Frontal cortex (tissue), 4 donors: ENCODE measurements at places on chromosomes 3 and 15.

DNA sequence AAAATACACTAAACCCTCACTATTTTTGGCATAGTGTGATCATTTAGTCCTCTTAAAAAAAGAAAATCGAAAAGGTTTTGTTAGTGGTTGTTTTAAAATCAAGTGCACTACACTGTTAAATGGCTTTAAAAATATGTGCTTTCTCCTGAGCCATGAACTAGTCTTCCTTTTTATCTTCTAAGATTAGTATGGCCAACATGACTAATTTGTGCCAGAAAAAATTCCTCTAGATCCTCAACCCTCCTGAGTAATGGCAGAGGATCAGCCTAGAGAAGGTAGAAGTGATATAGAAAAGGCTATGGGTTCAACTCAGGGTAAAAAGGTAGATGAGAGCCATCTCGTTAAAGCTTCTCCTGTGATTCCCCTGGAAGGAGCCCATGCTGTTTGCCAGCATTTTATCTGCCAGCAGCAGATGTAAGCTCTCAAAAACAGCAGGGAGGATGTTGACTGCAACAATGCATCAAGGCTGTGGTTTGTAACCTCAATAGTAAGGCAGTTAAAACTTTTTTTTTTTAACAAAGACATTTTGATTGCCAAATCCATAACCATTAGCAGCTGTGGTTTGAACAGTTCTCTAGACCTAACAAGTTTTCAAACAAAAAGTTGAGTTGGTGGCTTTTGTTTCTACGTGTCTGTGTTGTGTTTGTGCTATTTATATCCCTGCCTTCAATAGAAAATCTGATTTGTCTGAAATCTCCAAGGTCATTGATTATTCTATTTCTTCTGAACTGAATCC is 30.2 kb upstream of the ZNF609 start:
- DNase-seq: no peak

DNA sequence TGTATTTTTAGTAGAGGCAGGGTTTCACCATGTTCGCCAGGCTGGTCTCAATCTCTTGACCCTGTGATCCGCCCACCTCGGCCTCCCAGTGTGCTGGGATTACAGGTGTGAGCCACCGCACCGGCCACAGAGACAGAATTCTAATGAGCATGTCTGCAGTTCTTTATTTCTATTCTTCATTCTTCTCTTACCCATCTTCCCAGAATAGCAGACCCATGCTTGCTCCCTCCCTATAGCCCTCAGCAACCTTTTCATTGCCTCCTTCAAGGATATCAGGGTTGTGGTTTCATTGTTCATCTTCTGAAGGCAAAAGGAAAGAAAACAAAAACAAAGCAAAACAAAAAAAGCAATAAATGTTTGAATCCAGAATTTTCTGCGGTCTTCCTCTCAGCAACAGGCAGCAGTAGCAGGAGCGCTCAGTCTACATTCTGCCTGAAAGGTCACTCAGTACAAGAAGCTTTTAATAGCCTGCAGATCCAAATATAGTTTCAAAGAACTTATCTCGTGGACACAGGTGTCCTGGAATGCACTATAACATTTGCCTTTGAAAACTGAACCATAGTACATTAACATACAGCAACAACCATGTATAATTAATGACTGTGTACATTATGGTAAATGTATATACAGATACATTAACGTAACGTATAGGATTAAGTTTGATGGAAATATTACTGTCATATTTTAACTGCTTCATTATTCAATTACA is at the start of gene SMCO1:
Gene SMCO1, minus strand, starts transcription at position 434 of the 709 bp plus-strand sequence. Its CDS starts 137 bp downstream, at position 297.
- no peak for DNase-seq

DNA sequence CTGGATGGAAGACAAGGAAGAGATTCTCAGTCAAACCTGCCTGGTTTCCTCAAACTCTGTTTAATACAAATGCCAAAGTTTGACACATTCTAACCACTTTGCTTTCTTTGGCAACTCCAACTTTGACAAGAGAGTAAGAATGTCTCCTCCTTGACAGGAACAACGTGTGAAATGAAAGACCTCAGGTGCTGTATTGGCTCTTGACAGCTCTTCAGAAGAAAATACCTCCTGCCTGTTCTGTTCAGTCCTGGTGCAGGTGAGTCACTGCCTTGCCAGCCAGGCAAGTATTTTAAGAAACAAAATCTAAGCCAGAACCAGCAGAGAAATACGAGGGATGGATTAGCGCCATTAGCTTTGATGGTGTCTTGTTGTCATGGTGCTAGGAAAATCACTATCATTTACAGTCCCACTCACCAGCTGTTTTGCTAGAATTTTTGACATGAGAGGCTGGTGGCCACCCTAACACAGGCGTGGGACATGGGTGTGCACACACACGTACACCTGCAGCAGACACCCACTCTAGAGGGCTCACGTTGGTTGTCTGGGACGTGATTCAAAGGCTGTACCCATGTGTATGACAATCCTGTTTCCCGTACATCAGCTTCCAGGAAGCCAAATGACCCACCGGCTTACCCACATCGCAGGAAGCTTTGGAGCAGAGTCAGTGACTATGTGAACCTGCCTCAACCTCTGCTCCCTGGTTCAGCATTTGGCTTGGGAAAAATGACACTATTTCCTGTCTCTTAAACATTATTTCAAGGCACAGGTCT is 60.4 kb downstream of the CCNL1 start:
- no peak for DNase-seq

- DNase-seq: no peak
These were observed 3.4 kb upstream of the UNC13C start for GRCh38 chr15:53974813-53975212.

DNA sequence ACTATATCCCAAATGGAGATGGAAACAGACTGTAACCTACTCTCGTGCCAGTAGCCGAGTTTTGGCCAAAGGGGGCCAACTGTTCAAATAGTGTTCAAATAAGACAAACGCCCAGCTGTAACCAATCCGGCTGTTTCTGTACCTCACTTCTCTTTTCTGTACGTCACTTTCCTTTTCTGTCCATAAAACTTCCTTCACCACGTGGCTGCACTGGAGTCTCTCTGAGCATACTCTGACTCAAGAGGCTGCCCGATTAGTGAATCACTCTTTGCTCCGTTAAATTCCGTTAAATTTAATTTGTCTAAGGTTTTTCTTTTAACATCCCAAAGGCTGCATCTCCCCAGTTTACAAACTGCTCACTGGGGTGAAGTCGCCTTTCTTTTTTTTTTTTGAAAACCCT is 219.2 kb upstream of the P2RY1 start:
- DNase-seq: no peak

GRCh38 chr3:33636125-33636850 is 81.8 kb downstream of the CLASP2 start:
- DNase-seq: no peak

- DNase-seq: no peak
These were observed 742 bp downstream of the PLA2G4F start for GRCh38 chr15:42155546-42156242.

DNA sequence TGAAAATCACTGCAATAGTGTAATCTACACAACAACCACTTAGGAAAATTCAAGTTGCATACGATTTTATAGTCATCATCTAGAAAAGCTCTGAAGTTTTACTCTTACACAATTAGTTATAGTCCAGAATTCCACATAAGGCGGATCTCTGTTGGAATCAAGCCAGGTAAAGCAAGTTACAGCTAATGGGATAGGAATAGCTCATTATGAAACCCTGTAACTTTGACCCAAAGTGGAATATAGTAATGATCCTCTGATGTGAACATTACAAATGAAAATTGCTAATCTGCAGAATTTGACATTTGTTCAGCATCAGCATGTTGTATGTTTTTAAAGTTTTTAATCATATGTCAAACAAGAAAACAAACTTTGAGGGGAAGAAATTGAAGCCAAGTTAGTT is 4.4 kb downstream of the CERS3 start:
- no peak for DNase-seq

DNA sequence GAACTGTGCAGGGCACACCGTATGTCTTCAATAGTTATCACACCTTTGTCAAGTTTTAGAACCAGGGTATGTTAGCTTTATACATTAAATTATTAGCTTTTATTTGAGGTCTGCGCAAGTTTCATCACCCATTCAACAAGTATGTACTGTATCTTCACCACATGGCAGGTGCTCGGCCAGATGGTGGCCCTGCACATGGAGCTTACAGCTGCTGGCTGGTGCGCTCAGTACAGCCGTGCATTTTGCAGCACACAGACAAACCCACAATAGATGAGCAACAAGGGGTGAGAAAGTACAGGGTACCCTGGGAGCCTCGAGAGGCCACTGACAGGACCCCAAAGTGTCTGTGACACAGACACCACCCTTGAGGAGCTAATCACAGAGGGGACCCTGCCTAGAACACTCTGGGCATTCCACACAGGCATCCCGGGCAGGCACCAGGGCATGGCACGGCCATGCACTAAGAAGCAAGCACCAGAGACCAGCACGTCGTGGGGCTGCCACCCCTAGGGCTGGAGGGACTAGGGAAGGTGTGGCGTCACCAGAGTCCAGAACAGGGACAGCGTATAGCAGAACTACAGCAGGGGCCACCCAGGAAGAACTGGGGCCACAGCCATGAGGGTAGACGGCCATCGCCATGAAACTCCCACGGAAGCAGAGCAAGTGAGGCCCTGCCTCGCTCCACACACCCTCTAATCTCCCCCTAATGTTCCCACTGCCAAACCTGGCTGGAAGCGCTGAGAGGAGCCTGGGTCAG is 27.4 kb downstream of the ZXDC start:
- no peak for DNase-seq

DNA sequence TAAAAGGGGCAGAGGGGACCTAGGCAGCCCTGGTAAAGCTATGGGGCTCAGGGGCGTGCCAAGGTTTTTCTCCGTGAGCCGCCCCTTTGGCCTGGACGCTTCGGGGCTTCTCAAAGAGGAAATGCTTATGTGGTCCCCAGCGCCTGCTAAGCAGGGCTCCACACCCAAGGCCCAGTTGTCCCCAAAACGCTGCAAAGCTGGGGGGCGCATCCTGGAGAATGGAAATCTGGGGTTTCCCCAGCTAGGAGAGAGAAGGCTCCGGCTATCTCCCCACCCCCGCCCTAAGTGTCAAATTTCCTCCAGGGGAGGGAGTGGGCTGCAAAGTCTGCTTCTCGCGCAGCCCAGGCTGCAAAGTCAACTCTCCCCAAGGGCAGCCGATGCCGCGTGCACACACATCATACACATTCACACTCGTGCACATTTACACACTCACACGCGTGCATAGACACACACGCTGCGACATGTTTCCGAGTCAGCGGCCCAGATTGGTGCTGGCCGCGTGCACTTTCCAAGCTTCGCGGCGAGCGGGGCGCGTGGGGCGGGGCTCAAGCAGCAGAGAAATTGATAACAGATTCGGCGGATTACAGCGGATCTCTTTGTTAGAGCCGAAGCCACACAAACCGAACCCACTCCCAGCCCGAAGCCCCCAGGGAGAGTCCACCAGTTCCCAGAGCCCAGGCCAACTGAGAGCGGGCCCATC is 4.5 kb downstream of the WNT5A start:
- DNase-seq: peak; percentile 22

DNA sequence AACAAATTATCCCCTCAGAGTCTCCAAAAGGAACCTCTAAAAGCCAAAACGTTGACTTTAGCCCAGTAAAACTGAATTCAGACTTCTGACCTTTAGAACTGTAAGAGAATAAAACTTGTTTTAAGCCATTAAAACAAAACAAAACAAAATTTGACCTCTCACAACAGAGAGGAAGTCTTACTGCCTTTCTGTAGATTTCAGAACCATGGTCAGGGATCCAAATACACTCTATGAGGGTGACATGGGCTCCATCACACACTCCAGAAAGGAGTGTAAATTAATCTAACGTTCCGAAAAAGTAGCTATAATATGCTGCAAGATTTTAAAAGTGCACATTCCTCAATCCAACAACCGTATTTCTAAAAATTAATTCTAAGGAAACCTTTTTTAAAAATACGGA is 19.2 kb upstream of the RPL14 start:
- no peak for DNase-seq

DNA sequence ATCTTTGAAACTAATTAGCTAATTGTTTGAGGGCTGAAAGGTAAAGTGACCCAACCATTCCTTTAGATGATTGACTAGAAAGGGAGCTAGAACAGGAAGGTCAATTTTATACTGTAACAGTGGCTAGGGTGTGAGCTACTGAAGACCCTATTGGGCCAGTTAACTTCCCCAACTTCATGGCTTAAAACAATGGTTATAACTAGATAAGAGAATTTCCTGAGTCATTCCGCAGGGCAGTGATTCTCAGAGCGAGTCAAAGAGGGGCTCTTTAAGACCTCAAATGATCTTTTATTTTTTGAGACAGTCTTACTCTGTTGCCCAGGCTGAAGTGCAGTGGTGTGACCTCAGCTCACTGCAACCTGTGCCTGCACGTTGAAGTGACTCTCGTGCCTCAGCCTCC is 33.7 kb upstream of the TTBK2 start:
- no peak for DNase-seq

DNA sequence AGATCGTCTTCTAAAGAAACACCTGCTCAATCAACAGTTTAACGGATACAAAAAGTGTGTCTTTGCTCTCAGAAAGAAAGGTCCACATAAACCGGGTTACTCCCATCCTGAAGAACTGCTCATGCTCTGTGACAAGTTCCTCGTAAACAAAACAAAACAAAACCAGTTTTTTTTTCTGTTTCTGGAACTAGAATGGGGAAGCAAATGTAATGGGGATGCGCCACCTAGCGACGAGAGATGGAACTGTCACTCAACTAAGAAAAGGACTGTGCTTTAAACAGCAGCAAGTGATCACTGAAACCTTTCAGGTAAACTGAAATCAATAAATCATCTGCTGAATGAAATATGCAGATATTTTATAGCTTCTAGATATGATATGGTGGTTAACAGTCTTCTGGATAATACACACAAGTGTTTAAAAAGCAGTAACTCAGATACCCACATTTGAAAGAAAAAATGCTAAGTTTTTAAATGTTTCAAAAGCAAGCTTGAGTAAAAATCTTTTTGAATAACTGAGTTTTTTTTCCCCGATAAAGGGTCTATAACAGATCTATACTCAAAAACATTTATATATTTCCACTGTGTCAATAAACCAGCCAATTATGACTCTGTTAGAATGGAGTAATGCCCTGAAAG is 10.9 kb downstream of the TM2D3 start:
- peak; percentile 58 for DNase-seq

DNA sequence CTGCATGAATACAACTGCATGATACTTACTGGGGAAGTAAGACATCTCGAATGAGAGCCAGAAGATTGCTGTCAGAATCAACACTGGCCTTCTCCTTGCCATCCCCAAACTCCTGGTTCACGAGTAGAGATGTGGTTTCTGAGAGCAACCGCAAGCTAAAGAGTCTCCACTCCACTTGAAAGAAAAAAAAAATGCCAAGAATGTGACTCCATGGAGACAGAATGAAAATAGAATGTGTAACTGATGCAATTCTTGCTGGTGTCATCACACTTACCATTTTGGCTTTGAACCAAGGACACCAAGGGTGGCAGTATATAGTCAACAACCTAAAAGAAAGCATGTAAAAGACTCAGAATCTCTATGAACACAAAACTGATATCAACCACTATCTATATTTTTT is 280.4 kb downstream of the ULK4 start:
- peak; percentile 1 for DNase-seq
